ENCODE measurements at places on chromosomes 11 and 22.

- DNase-seq, result peak; percentile 74
Observed at GRCh38 chr11:112103446-112103845, 16.8 kb downstream of the SDHD start.

DNA sequence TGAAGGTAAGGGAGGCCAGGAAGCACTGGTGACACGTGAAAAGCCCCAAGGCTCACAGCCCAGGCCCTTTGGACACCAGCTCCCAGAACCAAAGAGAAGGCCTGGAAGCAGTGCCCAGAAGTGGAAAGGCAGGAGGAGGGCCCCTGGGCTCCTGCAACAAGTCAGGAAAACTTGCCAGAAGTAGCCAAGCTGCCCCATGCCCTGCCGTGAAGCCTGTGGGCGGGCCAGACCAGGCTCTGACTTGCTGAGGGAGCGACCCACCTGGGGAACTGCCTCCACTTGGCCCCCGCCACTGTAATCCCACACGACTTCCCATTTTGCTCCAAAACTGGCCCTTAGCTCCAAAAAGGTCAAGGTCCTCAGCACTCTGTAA lies 51.3 kb upstream of the ARFGAP3 start:
- DNase-seq, result peak; percentile 28

GRCh38 chr11:30921811-30922210 lies 335.7 kb upstream of the MPPED2 start:
- DNase-seq, result peak; percentile 14

GRCh38 chr11:26930518-26931247 lies 63.2 kb upstream of the FIBIN start:
- no peak for DNase-seq

GRCh38 chr22:49062802-49063544 lies 764.7 kb downstream of the BRD1 start:
- no peak for DNase-seq

GRCh38 chr22:49672014-49672516 lies 155.6 kb downstream of the BRD1 start:
- DNase-seq, result no peak

DNA sequence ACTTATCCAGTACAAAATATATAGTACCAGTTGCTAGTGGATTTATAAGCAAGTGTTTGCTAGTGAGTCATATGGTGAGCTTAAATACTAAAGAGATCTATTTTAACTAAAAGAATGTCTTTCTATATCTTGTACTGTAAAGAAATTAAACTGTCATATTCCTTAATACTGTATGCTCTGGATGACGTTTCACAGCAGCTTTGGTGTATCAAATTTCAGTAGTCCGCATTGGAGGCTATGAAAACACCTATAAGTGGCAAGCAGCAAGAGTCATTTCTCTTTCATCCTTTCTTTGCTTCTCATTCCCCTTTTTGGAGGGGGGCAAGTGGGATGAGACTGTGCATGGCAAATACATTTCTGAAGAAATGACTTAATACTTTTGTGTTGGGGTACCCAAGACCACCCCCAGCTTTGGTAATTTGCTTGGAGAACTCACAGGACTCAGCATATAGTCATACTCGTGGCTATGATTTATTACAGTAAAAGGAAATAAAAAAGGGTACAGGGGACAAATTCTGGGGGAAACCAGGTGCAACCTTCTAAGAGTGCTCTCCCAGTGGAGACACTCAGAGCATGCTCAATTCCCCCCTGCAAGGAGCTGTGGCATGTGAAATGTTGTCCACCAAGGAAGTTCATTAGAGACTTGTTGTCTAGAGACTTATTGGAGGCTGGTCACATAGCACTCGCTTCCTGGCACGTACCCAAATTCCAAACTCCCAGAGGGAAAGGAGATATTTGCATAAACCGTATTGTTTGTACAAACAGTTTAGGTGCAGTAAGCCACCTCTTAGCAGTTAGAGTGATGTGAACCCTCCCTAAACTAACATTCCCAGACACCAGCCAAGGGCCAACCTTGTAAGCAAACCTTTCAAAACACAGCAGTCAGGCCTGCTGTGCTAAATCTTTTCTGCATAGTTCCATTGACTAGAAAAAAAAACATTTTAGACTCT lies 210.8 kb downstream of the PGR start:
- DNase-seq, result no peak

GRCh38 chr11:25970726-25971508 lies 361.0 kb upstream of the ANO3 start:
- no peak for DNase-seq

DNA sequence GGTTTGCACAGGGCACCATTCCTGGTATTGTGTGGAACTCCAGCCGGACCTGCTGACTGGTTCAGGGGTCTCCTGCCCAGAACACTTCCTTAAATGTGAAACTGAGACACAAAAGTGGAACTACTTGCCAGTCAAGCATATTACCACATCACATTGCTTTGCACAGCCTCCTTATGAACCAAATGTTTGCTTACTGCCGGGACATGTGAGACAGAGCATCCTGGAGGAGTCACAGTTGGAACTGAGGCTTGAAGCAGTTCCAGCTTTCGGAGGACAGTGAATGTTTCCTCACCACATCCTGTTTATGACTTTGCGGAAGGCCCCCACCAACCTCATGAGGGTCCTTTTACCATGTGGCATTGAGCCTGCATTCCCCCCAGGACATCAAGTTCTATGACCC lies 105.8 kb upstream of the ARHGAP42 start:
- no peak for DNase-seq

DNA sequence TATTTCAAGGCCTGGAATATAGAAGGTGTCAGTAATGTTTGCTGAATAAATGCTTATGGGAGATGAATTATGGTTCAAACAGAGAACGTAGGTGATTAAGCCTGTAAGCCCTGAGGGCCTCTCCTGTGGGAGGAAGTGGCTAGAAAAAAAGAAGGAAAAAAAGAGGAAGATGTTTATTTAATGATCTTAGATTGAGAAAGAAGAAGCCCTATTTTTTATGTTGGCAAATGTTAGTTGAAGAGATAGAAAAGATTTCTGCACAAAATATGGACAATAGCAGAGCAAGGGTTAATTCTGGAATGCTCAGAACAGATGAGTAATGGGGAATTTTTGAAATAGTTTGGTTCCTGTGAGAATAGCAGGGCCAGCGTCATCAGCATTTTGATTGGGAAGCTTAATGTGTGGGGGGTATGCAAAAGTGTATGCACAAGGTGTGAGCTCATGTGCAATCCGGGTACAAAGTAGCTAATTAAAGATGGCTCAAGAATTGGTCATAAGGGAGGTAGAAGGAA lies 95.7 kb downstream of the TEAD1 start:
- peak; percentile 13 for DNase-seq

DNA sequence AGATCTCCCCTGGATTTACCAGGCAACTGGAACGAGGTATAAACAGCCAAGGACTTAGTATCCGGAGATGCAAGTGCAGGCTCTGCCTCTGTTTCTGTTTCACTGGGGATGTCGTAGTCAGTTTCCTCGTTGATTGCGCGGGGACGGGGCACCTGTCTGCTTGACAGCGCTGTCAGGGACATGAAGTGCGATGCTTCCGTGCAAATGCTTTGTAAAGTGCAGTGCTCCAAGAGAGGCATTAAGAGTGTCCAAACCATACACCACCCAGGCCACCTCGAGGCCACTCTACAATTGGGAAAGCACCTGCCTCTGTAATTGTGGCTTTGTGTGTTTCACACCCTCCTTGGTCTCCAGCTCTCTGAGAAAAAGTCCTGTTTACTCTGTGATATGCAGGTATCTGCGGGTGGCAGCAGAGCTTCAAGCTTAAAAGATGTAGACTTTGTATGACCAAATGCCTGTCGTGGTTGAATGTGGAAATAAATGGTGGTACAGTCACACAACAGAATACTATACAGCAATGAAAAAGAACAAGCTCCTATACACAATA lies 18.6 kb upstream of the CD5 start:
- DNase-seq, result no peak

DNA sequence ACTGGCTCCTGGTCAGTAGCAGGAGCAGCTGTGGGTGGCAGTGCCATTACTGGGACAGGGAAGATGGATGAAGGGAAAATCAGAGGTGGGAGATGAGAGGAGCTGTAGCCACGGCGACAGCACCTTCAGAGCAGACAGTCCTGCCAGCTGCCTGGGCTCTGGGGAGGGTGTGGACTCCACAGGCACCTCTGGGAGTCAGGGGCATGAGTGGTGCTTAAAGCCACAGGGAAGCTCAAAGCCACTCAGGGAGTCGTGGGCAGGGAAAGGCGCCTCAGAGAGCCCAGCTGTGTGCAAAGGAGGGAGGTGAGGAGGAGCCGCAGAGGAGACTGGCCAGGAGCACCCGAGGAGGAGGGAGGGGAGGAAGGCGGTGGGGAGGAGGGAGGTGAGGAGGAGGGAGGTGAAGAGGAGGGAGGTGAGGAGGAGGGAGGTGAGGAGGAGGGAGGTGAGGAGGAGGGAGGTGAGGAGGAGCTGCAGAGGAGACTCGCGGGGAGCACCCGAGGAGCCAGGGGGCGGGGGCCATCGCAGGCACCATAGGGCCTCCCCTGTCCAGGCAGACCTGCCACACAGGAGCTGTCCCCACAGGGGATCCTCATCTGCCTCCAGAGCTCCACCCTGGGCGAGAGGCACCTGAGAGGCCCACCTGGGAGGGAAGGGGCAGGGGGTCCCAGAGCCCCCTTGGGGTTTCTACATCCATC lies 977.6 kb downstream of the BRD1 start:
- no peak for DNase-seq

DNA sequence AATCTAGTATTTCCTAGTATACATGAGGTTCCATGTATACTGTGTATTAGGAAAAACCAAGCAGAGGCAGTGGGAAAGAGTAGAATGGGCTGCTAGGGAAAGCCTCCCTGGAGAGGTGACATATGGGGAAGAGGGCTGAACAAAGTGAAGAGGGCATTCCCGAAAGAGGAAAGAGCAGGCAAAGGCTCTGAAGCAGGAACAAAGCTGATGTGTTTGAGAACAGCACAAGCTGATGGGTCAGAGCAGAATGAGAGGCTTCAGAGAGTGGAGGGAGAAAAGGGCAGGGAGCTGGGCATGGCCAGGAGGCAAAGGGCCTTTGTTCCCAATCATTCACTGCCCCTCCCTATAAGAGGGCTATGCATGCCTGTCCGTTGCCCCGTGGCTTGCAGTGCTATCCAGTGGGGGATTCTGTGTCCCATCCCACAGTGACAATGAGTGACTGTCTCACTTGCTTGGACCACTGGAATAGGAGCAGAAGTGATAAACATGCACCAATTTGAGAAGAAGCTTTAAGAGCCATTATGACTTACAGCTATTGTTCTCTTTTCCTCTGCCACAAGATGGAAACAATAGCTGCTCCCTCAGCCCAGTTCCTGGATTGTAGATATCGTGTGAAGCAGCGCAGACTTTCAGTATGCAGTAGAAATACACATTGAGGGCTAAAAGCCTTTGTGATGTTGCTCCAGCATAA lies 39.6 kb downstream of the GALNT18 start:
- DNase-seq, result no peak

- peak; percentile 87 for DNase-seq
Observed at GRCh38 chr11:33942954-33943353, 51.1 kb upstream of the LMO2 start.

DNA sequence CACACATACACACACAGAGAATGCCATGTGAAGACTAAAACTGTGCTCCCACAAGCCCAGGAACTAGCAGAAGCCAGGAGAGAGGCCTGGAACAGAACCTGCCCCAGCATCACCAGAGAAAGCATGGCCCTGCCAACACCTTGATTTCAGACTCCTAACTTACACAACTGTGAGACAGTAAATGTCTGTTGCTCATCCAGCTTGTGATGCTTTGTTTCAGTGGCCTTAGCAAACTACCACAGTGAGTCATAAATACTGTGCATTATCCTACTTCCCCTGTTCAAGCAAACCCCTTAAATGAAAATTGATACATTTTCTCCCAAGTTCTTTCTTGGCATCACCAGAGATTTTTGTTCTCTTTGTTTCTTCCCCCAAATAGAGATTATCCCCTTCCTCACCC lies 1539.4 kb upstream of the TENM4 start:
- DNase-seq, result no peak

Data from suppressor macrophage (primary cell).